ENCODE measurements at places on chromosomes 4 and X.

DNA sequence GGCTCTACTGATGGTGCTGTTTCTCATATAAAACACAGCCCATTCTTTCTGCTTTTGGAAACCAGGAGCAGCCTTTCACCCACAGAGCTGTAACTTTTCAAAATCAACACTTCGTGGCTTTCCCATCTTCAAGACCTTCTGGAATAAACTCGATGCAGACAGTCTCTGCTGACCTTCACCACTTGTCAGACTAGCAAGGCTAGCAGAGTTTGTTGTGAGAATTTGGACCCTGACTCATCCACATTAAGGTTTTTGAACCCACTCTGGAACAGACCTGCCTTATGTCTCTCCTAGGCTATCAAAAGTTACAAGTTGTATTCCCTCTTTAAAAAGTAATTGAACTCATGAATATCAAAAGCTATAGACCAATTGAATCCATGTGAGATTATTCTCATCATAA, 88.6 kb downstream of the MAML3 start:
- no peak for DNase-seq

- DNase-seq, result no peak
These were observed 22.6 kb downstream of the SLC25A4 start for GRCh38 chr4:185165605-185166063.

DNA sequence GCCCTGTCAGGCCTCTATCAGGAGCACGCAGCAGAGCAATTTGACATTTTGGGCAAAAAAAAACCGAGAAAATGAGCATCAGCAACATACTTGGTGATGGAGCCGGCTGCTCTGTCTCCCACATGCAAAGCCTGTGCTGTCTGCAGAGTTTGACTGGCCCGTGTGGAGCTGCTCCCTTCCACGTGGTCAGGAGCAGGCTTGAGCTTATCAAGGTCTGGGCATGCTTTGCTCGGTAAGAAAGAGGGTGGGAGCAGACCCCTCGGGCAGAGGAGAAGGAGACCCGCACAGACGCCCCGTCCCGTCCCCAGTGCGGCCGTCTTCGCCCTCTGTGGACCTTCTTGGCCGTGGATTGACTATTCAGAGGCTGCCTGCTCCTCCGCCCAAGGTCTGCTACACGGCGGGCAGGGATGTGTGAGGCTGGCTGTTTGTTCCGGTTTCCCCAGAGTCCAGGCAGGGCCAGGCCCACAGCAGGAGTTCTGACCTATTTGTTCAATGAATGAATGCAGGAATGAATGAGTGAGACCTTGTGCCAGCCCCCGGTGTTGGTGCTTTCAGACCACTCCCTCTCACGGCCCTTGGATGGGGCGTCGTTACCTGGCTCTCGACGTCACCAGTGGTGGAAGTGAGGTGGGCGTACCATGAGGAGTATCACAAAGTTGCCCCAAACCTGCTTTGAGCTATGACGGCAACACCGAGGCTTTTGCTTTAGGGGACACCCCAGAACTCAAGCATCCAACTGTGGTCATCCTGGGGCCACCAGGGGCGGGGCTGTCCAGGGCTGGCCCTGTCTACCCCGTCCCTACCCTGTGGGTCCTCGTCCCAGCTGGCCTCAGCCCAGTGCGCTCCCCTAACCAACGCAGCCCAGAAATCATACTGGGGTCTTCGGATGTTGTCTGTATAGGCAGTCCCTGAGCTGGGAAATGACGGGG, 54.7 kb upstream of the ADRA2C start:
- DNase-seq, result no peak

- no peak for DNase-seq
These were observed 214.8 kb downstream of the SPCS3 start for GRCh38 chr4:176534566-176534965.

DNA sequence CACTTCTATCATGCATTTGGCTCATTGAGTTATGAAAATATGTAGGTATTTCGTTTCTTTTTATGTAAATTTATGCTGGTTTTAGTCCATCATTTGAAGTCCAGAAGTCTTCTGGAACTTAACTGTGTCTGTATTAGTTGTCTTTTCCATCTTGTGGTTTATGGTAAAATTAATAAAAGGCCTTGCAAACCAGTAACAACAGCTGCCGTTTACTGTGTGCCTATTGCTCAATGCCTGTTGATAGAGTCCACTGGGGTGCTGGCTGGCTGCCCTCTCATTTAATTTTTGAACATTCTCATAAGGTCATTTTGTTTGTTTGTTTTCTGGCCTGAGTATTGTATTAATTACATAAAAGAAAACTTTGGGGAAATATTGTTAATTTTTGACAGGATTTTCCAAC, 98.0 kb downstream of the NAA11 start:
- no peak for DNase-seq

GRCh38 chr4:47936336-47936735, 22.0 kb upstream of the NFXL1 start:
- no peak for DNase-seq

- DNase-seq, result no peak
These were observed 73.4 kb upstream of the HGFAC start for GRCh38 chr4:3368334-3368733.

- no peak for DNase-seq
These were observed 187.4 kb downstream of the TEX13C start for GRCh38 chrX:125507119-125507518.

- DNase-seq, result no peak
These were observed 104.8 kb upstream of the PDE5A start for GRCh38 chr4:119733431-119733830.

DNA sequence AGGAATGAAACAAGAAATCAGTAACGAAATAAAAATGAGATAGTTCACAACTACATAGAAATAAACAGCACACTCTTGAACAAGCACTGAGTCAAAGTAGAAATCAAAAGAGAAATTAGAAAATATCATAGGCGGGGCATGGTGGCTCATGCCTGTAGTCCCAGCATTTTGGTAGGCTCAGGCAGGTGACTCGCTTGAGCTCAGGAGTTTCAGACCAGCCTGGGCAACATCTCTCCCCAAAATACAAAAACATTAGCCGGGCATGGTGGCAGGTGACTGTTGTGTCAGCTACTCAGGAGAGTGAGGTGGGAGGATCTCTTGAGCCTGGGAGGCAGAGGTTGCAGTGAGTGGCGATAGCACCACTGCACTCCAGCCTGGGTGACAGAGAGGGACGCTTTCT, 714.4 kb downstream of the GLUD2 start:
- DNase-seq, result no peak

- no peak for DNase-seq
These were observed 609 bp downstream of the REPS2 start for GRCh38 chrX:16946971-16947562.

DNA sequence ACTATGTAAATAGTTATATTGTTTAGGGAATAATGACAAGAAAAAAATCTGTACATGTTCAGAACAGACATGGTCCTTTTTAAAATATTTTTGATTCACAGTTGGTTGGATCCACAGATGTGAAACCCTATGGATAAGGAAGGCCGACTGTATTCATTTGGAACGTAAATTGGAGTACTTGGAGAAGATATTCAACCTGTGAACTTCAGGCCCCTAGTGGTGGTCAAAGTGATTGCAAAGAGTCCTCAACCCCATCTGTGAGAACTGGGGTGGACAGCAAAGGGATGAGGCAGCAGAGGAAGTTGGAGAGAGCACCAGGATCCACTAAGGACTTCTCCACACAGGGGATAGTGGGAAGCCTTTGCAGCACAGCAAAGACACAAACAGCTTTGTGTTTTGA, 6.2 kb upstream of the CXCL13 start:
- no peak for DNase-seq

- DNase-seq, result no peak
These were observed 36.1 kb upstream of the WDR19 start for GRCh38 chr4:39146211-39146610.

- no peak for DNase-seq
These were observed 124.3 kb upstream of the MAMLD1 start for GRCh38 chrX:150238632-150239382.

- no peak for DNase-seq
These were observed 97.6 kb downstream of the HMX1 start for GRCh38 chr4:8774071-8774470.

GRCh38 chr4:155342142-155342541, 34.6 kb downstream of the MAP9 start:
- DNase-seq, result no peak

GRCh38 chrX:136742721-136743379, 37.9 kb downstream of the ARHGEF6 start:
- no peak for DNase-seq

- no peak for DNase-seq
These were observed 93.6 kb upstream of the NAP1L5 start for GRCh38 chr4:88791274-88791673.

DNA sequence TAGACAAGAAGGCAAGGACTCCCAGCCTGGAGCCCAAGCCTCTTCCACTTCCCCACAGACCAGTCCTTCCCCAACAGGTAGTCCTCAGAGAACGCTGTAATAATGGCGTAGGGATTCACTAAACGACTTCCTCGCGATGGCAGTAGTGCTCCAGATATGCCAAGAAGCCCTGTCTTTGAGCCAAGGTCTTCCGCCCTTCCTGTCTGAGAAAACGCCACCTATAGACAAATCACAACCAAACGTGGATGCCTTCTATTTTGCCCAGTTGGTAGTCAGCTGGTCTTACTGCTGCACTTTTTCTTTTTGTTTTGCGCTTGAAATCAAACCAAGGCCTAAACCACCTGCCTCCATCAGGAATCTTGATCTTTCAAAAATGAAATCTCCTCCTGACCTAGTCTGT, 203.3 kb downstream of the OR13H1 start:
- no peak for DNase-seq

DNA sequence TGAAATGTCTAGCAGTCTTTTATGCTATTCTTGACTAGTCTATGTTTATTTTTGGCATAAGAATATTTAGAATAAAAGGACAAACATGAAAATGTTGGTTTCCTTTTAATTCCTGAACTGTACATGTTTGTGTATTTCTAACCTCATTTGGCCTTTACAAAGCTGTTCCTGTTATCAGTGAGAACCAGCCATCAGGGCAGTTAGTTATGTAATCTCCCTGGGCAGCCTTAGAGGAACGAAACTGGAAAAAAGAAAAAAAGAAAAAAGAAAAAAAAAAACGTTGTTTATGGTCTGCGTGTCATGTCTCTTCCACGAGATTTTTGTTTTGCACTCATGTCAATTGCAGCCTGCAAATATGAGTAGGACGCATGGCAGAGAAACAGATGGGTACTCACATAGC, 193.7 kb downstream of the MAGEB5 start:
- DNase-seq, result no peak

DNA sequence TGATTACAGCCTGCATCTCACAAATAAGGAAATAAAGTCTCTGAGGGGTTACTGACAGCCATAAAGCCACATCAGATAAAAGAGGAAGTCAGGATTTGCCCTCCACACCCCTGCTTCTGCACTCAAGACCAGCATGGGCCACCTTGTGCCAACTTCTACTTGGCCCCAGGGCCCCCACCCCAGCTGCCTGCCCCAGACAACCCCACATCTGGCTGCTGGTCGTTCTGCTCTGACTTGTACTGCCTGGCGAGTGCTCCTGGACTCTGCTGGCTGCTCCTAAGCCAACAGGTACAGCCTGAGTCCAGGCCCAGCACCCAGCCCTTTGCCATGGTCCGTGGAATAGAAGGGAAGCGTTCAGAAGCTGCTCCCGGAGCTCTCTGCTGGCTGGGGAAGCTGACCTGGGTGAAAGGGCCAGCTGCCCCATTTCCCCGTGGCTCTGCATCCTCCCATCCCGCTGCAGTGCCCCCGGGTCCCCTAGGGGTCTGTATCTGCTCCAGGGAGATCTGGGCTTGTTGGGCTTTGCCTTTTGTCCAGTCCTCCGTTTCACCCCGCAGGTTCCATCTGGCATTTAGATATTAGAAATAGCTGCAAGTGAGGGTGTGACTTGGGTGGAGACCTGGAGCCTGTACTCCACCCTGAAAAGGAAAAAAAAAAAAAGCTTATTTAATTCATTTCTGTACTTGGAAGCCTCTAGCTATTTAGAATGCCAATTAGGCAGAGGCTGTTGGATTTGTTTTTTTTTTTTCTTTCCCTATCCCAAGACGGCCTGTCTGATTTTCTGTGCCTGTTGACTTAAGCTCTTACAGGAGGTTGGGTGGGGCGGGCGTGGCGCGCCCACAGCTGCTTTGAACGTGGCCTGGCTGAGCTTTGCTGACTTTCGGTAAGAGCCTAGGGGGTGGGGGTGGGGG, 194.7 kb downstream of the PTTG2 start:
- DNase-seq, result peak; percentile 50

GRCh38 chr4:3115637-3116270, 41.3 kb downstream of the HTT start:
- DNase-seq, result no peak

- DNase-seq, result no peak
These were observed 97.0 kb downstream of the ENPP6 start for GRCh38 chr4:184120549-184121127.

- peak; percentile 68 for DNase-seq
These were observed 151.5 kb downstream of the CENPC start for GRCh38 chr4:67393699-67394281.

GRCh38 chr4:40865696-40866095, 115.9 kb downstream of the NSUN7 start:
- DNase-seq, result no peak

- no peak for DNase-seq
These were observed 92.4 kb upstream of the SORBS2 start for GRCh38 chr4:185904381-185904780.

DNA sequence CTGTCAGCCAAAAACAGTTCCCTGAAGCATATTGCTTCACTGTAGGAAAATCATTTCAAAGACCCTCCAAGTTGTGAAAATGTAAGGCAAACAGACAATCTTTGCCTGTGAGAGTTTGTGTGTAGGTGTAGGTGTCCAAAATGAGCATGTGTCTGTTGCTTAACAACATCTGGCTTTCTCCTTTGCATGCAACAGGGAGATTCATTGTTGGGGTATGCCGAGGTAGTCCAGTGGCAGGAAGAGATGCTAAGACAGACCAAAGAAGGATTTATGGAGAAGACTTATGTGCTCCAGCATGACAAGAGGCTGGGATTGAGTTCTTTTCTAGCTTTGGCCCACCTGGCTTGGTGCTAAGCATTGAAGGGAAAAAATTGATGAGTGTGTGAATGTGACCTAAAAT, 29.8 kb upstream of the SMAD1 start:
- no peak for DNase-seq

GRCh38 chrX:114798907-114799306, 215.0 kb downstream of the HTR2C start:
- no peak for DNase-seq

DNA sequence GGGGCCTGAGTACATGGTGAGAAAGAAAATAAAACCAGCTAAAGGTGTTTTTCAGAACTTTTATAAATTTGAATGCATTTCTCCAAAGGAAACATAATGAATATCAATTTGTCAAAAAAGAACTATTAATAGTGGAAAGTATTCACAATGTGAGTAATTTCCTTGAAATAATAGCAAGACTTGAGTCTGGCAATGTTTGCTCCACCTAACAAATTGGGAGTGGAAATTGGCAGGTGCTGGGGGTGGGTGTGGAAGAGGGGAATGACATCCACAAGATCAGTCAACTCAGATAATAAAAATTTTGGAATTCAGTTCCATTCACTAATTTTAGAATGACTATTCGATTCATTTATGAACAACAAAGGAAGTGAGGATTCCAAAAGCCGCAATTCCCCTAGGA, 884.8 kb upstream of the SLIT2 start:
- no peak for DNase-seq

- no peak for DNase-seq
These were observed 151.6 kb downstream of the CBLL2 start for GRCh38 chrX:22424122-22424915.

Data from hematopoietic multipotent progenitor cell treated with erythropoietin and hydrocortisone succinate and interleukin-3 and kit ligand, for 17 days (in vitro differentiated cells).